ENCODE measurements at places on chromosomes 1 and 21.

DNA sequence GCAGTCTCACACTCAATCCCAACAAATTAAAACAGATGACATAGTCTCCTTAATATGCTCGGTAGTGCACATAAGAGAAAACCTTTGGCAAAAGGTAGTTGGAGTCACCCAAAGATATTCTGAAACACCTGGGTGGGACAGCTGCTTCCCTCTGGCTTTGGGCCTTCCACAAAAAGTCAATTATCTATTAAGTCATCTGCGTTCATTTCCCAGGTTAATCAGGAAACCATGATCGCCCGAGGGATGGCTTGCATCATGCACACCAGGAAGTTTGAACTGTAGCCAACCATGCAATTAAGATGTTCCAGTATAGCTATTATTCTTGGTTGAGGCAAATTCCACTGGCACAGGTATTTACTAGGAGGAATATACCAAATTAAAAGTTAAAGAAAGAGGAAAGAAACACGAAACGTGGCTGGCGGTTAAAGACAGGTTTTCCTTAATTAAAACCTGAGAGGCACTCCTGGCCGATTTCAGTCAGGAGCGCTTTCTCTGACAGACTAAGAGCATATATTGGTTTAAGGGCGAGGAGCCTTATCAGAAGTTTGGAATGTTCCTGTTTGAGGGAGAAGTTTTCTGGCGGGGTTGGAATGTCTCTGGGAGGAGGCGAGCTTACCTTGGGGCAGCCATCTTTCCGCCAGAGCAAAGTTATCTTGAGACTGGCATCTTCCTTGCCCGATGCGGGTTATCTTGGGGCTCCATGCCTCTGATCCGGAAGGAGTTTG, 19.9 kb downstream of the CLDN17 start:
- no peak for DNase-seq

DNA sequence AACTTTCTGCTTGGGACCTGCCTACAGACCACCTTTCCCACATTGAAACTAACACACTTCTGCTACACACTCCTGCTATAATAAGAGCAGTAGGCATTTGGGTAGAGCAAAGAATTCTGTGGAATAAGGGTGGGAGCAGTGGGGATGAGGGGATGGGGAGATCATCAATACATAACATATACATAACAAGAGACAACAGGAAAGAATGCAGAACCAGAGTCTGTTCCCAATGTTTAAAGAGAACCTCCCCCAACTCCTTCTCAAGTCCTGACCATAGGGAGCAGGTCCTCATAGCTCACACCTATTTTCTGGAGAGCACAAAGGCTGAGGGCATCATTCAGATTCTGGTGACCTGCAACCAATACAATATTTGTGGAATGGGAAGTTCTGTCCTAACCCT, 121.6 kb upstream of the BARHL2 start:
- DNase-seq, result no peak

DNA sequence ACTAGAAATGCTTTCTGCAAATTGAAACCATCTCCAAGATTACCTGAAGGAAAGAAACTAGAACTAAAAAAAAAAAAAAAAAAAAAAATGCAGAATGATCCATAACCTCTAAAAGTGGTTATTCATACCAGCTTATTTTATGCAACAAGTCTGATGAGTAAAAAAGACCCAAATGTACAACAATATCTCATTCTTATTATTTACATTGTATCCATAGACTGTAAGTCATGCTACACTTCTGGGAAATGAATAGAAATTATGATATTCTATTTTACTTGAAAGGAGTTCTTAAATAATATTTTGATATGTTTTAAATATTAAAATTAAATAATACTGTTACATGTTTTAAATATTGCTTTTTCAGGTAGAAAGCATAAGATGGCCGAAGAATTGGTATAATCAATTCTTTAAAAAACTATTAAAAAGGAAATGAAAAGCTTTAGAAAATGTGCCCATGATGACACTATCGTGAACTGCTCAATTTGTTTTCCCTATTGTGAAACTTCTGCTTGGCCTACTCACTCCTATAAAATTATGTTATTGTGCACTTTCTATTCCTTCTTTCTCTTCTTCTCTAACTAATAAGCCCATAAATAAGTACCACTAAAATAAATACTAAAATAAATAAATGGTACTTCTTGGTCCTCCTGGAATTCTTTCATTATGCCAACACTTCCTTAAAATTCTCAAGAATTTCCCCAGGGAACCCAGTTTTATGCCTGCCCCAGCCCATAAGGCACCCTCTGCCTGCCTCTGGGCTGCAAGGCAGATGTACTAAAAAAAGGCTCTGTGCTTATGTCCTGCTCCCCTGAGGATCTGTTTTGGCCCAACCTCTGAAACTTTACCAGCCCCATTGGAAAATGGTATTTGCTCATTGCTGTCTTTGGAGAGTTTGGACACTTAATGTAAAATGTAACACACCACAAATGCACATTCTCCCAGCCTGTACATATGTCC, 18.1 kb downstream of the SAMSN1 start:
- no peak for DNase-seq

DNA sequence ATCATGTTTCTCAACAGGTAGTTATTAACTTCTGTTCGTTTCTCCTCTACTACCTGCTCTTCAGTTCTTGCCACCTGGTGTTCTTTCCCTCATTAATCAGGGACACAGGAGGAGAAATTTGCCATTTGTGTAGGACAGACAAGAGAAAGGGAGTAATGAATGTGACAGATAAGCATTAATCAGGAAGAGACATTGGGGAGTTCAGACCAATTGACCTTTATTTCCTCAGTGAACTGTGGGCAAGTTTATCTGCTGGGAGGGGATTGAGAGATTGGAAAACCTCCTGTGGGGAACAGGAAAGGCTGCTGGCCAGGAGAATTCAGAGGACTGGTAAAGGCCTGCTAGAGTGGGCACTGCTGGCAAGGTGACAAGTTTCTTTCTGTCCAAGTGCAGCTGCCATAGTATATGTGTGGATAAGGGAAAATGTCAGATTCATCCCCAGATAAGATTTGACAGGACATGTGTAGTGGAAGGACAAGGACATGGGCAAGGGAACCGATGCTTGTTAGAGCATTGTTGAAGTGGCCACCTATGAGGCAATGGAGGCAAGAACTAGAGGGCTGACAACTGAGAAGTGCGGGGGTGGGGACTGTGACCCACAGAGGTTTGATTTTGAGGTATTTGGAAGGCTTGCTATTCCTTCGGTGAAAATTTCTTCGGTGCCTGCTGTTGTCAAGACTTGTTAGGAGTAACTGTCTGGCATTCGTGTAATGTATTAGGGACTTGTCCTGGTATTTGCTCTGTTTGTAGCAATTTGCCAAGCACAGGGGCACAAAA, 12.6 kb downstream of the SZT2 start:
- no peak for DNase-seq

GRCh38 chr1:97791251-97791650, 129.6 kb downstream of the DPYD start:
- no peak for DNase-seq

GRCh38 chr1:69321311-69321710, 246.4 kb upstream of the LRRC7 start:
- DNase-seq, result no peak
